ENCODE measurements at places on chromosomes 11 and 22.

GRCh38 chr11:45105233-45105983 lies 41.0 kb upstream of the PRDM11 start:
- peak; percentile 41 for DNase-seq

DNA sequence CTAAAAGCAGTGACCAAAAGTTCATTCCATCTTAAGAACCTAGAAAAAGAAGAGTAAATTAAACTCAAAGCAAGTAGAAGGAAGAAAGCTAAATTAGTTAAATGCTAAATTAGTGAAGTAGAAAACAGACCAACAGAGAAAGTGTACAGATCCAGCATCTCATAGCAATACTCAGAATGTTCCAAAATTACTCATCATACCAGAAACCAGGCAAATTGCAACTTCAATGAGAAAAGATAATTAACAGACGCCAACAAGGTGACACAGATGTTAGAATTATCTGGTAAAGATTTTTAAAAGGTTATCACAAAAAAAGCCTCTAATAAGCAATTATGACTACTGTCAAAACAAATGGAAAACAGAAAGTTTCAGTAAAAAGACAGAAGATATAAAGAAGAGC lies 96.8 kb downstream of the ALX4 start:
- DNase-seq: no peak

GRCh38 chr22:25347752-25348102 lies 128.3 kb downstream of the CRYBB2 start:
- no peak for DNase-seq

DNA sequence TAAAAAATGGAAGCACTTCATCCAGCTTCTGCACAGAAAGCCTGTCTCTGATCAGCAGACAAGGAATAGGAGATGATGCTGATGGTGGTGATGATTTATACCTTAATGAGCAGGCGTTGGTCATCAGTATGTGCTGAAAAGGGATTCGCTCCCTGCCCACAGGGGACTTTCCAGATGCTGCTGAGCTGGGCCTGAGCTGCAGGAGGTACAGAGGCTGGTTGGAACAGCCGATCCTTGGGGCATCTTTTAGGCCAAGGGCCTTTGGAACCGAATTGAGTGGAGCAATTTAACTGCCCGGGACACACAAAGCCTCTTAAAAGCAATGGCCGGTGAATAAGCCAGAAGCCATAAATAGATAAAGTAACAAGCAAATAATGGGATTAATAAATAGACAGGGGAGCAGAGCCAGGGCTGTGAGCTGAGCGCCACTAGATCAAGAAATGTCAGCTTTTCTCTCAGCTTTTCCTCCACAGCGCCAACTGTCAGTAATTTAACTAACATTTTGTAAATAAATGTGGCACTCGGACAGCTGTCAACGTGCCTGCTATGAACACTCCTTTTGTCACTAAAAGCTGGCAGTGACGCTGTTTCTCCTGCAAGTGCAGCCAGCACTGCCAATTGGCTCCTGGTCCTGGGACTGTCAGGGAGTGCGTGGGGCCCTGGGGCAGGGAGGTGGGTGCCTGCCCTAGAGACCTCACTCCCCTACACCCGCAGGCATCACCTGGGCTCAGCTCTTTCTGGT lies 562.3 kb downstream of the NTM start:
- DNase-seq: no peak

DNA sequence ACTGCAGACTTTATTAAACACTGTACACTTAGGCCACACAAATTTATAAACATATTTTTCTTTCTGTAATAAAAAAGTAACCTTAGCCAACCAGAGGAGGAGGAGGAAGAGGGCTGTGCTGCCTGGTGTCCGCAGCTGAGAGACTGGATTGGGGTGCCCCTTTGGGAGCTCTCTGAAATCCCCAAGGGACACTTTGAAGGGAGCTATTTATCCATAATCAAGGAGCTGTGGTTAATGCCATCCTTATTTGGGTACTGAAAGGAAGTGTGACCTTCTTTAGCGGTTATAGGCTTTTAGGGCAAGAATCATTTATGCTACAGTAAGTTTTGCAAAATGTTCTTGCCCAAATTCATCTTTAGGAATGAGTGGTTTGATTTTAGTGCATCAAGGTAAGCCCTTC lies 125.8 kb downstream of the RASSF10 start:
- no peak for DNase-seq

- DNase-seq: no peak
Observed at GRCh38 chr11:39910087-39910486, 1549.4 kb downstream of the LRRC4C start.

DNA sequence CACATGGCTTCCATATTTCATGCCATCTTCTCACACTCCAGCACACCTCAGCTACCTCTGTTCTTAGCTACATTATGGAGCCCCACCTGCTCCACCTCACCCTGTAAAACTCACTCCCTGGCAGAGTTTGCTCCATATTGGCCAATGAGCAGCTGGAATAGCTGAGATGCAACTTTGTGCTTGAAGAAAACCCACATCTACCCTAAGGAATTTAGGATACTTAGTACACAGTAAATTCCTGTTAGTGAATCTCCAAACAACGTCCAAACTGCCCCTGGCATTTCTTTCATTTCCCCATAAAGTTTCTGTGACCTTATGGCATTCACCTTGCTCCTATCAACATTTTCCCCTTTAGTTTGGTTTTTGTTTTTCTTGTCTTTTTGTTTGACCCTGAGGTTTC lies 2.2 kb upstream of the VWCE start:
- no peak for DNase-seq

GRCh38 chr11:30936491-30936890 lies 350.3 kb upstream of the MPPED2 start:
- DNase-seq: no peak

Measured in activated T-helper 1 cell treated with anti-CD3 and anti-CD28 coated beads, Interleukin-2, amount 50 U/mL, for 16 hours (primary cell).